Stimulated activated CD8-positive, alpha-beta memory T cell treated with anti-CD3 and anti-CD28 coated beads, Interleukin-7, amount 100 ng/mL, for 48 hours (primary cell): ENCODE measurements at places on chromosomes 4 and X.

DNA sequence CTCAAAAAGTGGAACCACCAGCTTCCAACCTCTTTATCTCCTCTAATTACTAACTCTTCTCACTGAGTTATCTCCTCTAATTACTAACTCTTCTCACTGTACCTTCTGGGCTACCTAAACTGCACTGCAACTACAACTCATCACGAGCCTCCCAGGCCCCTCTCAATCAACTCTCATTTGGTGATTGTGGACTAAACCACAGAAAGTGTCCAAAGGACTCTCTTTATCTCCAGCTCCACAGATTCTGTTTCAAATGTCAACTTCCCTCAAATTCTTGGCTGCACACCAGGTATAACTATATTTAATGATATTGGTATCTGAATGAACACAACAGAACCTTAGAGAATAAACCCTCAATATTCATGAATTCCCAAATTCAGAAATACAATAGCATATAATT is 182.9 kb downstream of the MAML3 start:
- no peak for DNase-seq

DNA sequence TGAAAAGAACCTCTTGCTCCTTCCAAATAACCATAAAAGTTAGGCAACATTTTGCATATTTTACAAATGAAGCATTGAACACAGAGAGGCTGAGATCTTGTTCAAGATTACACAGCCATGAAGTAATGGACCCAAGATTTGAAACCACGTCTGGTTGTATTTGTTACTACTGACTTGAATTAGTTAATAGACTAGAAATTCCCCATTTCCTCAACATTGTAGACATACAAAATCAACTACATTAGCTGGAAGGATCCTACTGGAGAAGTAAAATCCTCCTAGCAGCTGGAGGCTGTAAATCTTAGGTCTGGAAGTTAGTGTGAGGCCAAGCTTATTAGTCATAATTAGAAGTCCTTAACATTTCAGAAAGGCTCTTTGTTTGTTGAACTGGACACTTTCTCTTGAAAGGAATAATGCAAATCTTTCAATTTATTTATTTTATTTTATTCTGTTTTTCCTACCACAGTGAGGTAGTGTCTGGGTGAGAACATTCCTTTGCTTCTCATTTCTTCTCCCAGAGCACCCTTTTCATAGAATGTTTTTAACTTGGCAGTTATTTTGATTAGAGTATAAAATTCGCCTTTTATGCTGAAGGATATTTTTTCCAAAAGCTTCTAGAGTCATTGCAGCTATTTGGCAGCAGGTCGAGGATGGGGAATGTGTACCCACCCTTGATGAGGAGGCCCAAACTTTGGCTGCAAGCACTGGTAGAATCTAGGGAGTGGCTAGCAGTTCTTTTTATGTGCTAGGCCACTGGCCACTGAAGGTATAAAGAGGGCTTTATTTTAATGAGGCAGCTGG is 62.0 kb upstream of the CLNK start:
- DNase-seq = no peak

- no peak for DNase-seq
Observed at GRCh38 chr4:40369437-40370274, 34.5 kb downstream of the CHRNA9 start.

GRCh38 chr4:14816623-14817261 is 185.5 kb upstream of the CPEB2 start:
- DNase-seq = no peak

GRCh38 chr4:15961781-15962510 is 1.0 kb downstream of the FGFBP2 start:
- no peak for DNase-seq

DNA sequence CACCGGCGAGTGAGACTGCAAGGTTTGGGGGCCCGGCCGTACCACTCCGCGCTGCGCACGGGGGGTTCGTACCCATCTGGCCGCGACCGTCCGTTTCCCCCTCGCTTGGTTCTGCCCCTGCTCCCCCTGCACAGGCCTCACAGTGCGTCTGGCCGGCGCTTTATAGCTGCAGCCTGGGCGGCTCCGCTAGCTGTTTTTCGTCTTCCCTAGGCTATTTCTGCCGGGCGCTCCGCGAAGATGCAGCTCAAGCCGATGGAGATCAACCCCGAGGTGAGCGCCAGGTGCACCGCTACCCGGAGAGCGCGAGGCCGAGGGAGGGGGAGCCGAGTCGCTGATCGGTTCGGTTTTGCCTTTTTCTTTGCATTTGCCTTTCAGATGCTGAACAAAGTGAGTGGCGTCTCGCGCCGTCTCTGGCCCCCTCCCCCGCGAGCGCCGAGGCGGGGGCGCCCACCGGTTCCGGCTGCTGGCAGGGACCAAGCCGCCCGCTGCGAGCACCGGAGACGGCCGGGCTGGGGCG is at the start of gene UCHL1:
Gene UCHL1, plus strand, starts transcription at position 189 of the 517 bp plus-strand sequence. Its CDS starts 49 bp downstream, at position 238.
- DNase-seq = no peak

- DNase-seq = no peak
Observed at GRCh38 chrX:52979568-52979967, 21.2 kb upstream of the FAM156A start.

- no peak for DNase-seq
Observed at GRCh38 chrX:69093960-69094871, 71.0 kb downstream of the PJA1 start.

- no peak for DNase-seq
Observed at GRCh38 chrX:7746856-7747255, 96.1 kb upstream of the VCX start.

DNA sequence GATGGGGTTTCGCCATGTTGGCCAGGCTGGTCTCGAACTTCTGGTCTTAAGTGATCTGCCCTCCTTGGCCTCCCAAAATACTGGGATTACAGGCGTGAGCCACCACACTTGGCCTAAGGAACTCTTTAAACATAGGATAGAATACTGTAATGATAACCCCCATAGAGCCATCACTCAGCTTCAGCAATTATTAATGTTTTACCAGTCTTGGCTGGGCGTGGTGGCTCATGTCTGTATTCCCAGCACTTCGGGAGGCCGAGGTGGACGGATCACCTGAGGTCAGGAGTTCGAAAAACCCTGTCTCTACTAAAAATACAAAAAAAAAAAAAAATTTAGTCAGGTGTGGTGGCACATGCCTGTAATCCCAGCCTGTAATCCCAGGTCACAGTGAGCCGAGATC is 15.1 kb downstream of the EIF2S3 start:
- no peak for DNase-seq
